ENCODE measurements at places on chromosomes 6 and 20. TPM values are rescaled to one million over a fixed set of nuclear protein-coding genes. Genes with fewer than 3 reads are reported as not detected.

Gene ZNF831
- 0.31 TPM for polyA plus RNA-seq

Gene ZNF391
- 0.76 TPM for polyA plus RNA-seq

Gene PLG
- not detected for polyA plus RNA-seq

Gene COL20A1
- not detected for polyA plus RNA-seq

Gene PPIL1
- 17.1 TPM for polyA plus RNA-seq

Gene TPD52L1
- 102 TPM for polyA plus RNA-seq

Gene PLCB4
- polyA plus RNA-seq = 8.2 TPM

Gene SAPCD1
- polyA plus RNA-seq = 2.4 TPM
